RCC 7860 (cell line): ENCODE measurements at places on chromosomes 3 and 15.

DNA sequence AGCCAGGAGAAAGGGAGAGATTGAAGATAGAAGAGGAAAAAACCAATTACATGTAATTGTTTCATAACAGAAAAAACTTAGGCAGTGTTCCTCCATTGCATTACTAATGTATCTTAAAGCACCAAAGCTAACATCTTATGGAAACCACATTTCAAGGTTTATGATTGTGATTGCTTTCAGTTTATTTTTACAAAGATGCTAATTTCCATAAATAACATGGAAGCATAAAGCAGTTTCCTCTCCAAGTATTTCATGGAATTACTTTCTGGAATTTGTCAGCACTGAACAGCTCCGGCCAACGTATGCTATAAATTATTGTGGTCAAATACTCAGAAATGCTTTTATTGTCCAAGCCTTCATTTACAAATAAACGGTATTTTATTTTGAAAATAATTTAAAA is 11.6 kb downstream of the ADAMTSL3 start:
- no peak for DNase-seq

GRCh38 chr3:128504963-128505730 is 12.1 kb upstream of the GATA2 start:
- no peak for DNase-seq

- no peak for DNase-seq
These were observed 11.2 kb downstream of the NCBP2 start for GRCh38 chr3:196931157-196931556.

- no peak for DNase-seq
These were observed 117.4 kb upstream of the ABHD17C start for GRCh38 chr15:80577552-80578205.

DNA sequence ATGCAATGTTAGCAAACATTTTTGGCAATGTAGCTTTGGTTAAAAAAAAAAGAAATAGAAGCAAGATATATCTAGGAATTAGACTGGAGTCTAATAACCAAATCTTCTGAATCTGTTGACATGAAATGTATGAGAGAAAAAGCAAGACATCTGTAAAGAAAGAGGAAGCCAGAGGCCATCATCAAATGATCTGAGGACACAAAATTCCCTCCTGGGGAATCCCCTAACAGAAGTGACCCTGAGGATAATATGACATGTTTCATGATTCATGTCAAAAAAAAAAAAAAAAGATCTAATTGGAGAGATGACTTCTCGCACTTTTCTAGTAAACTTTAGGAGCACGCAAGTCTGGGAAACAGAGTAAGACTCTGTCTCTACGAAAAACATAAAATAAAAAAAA is 70.9 kb downstream of the IMPG2 start:
- no peak for DNase-seq

DNA sequence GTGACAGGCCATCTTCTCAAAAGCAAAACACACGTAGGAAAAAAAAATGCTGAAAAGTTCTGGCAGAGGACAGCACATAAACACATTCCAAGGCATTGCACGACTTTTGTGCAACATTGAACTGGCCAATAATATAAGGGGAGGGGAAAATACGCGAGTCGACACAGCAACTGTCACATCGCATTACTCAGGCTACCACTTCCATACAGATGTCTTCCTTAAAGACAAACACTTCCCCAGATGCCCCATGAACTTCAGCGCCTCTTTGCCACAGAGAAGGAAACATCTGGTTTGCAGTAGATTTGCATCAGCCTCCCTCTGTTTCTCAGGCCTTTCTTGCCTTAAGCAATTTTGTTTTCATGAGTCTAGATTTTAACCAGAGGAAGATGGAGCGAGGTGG is 144.4 kb upstream of the IGF1R start:
- no peak for DNase-seq

GRCh38 chr15:57382215-57382614 is 5.9 kb downstream of the CGNL1 start:
- DNase-seq: no peak
